ENCODE measurements at places on chromosomes 7 and 10.

DNA sequence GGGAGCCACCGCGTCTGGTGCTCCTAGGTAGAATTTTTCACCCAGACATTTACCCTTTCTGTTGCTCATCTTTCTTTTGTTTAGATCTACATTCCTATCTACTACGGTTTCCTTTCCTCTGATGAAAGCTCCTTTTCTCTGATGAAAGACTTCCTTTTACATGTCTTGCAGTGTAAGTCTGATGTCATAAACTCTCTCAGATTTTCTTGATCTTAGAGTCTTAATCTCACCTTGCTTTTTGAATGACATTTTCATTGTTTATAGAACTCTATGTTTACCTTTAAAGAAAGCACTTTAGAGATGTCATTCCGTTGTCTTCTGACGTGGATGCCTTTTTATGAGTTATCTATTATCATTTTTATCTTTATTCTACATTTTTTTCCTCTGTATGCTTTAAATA is 171.8 kb upstream of the MTPN start:
- no peak for DNase-seq

- no peak for DNase-seq
Measured at GRCh38 chr10:128992770-128993169, 474.3 kb upstream of the MGMT start.

GRCh38 chr7:93516834-93517233 is 57.7 kb downstream of the CALCR start:
- no peak for DNase-seq

DNA sequence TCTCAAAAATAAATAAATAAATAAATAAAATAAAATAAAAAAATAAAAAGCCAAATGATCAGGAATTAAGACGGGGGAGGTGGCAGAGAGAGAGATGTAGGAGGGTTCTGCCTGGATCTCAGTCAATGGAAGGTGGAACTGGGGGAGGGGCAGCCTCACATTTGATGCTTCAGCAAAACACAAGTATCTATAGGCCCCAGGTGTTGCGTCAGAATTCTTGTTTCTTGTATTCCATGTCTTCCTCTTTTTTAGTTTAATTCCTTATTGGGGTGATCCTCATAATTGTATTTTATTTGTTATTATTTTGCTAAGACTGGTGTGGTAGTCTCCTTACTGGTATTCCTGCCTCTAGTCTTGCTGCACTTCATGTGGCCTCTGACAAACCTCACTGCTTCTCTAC is 41.4 kb upstream of the SMARCD3 start:
- no peak for DNase-seq

- DNase-seq: no peak
Measured at GRCh38 chr10:86950349-86950748, 7.1 kb downstream of the MMRN2 start.

- DNase-seq: no peak
Measured at GRCh38 chr10:3573498-3573897, 211.5 kb downstream of the KLF6 start.
